ENCODE measurements at places on chromosomes 7 and 10.

- DNase-seq = no peak
These were observed 449.1 kb upstream of the ANKRD30A start for GRCh38 chr10:36676321-36676720.

DNA sequence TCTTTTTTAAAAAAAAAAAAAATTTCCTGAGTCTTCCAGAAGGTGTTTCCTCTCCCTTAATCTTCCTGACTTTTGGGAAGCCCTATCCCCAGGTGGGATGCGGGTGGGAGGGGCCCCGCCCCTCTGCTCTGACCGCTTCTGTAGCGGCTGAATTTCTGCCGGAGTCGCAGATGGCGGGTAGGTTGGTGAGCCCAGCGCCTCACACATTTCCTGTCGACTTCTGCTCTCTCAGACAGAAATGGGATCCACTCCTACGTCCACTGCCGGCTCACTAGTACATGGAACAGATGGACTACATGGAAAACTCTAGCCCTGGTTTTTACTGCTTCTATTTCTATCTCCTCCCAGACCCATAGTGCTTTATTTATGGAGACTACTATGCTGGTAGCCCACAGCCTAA is 90.9 kb downstream of the NEUROD6 start:
- DNase-seq = no peak

- no peak for DNase-seq
These were observed 2.1 kb downstream of the KLRG2 start for GRCh38 chr7:139481364-139481763.

DNA sequence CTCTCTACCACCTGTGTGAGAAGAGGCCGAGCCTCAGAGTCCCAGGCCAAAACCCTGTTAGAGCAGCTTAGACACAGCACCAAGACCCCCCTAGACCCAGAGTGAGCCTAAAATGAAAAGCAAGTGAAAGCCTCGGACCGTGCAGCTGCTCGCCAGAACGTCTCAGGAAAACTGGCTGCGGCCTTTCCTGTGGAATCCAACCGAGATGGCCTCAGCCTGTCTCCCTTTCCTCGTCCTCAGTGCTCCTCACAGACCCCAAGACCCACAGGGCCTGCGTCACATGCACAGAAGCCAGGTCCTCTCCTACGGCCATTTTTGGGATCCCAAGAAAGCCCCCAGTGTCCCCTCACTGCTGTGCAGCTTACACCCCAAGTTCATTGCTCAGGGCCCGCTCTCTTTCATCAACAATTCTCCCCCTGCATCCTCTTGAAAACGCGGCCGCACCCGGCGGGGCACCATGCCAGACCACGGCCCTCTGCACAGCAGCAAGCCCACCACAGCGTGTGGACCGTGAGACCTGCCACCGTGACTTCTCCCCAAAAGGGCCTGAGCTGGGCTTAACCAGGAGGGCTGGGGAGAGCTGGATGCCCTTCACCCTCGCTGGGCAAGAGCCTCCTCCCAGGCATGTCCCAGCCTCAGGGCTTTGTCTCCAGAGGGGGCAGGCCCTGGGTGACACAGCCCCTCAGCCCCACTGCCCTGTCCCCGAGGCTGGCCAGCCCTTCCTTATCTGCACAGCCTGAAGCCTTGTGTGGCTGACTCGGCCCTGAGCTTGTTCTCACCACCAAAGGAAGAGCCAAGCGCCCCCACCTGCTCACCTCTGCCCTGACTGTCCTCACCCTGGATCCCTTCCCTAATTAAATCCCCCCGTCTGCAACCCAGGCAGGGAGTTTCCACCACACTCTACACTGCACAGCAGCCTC is 142.9 kb downstream of the PTPRN2 start:
- DNase-seq = no peak

DNA sequence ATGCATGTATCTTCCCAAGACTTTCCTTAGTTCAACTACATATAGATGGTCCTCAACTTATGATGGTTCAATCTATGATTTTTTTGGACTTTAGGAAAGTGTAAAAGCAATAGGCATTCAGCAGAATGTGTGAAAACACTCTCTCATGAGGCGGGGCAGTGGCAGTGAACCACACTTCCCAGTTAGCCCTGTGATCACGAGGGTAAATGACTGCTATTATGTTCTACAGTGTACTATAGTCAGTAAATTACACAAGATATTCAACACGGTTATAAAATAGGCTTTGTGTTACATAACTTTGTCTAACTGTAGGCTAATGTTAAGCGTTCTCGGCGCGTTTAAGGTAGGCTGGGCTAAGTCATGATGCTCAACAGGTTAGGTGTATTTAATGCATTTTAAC is 169.3 kb downstream of the AMPH start:
- DNase-seq = no peak

- no peak for DNase-seq
These were observed 47.5 kb downstream of the RGS10 start for GRCh38 chr10:119495021-119495505.

GRCh38 chr10:129849452-129849750 is 114.7 kb downstream of the EBF3 start:
- DNase-seq = no peak
